NCI-H510A treated with DMSO at 0.1 percent for 48 hours (cell line): ENCODE measurements at places on chromosomes 5 and 9.

DNA sequence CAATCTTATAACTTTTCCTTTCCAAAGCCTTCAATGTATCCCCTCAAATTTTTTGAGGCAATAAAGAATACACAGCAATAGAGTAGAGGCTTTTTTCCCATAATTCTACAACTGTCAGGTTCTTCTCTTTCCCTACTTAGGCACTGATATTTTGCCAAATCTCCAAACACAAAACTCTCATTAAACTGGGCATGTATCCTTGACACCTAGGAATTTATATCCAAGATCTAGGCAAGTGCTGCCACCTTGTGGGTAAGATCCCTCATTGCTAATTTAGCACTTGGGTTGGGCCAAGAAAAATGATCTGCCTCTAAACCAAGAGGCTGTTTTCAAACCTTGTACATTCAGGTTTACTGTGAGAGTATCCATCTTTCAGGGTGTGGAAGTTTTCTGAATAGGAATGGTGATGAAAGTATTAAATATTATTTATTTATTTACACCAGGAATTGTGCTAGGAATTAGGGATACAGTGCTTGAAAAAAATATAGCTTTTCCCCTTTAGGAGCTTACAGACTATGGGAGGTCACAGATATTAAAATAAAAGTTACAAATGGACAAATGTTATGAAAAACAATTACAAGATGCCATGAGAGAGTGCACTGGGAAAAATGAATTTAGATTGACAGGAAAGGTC, 17.6 kb downstream of the TSTD2 start:
- DNase-seq, result peak; percentile 45

- no peak for DNase-seq
These were observed 50.7 kb upstream of the SHB start for GRCh38 chr9:38119560-38120236.

DNA sequence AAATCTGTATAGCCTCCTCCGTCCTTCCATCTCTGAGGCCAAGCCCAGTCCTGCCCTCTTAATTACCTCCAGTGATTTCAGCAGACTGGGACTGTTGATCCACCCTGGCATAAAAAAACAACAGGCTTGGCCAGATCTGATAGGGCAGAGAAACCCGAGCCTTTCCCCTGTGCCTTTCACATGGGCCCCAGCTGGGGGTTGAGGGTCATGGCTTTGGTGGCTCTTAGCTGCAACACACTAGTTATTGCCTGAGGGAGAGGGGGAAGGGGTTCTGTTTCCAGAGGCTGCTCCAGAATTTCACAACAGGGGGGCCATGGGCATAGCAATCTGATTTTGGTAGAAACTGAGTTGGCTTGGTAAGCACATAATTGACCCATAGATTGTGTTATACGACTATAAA, 21.2 kb upstream of the PANK3 start:
- DNase-seq, result no peak

GRCh38 chr9:128494108-128494745, 10.3 kb upstream of the GLE1 start:
- peak; percentile 56 for DNase-seq

DNA sequence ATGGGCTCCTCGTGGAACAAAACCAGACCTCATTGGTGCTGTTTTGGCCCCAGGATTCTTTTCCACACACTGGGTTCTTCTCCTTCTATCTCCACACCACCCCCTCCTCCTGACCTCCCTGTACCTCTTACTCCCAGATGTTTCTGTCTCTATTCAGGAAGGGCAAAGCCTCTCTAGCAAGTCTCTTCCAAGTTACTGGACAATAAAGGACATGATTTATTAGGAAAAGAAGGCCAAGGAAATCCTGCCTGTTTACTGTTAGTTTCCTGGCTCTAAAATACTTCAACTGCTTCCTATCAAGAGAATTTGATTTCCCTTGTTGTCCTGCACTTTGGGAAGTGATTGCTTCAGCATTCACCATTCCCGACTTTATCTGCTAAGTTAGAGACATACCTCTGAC, 262.0 kb downstream of the SAXO1 start:
- DNase-seq, result no peak

GRCh38 chr9:117706421-117707116, 2.4 kb downstream of the TLR4 start:
- DNase-seq, result no peak

- peak; percentile 9 for DNase-seq
These were observed 481 bp downstream of the MRPL36 start for GRCh38 chr5:1799110-1799601.

GRCh38 chr5:59246882-59247281, 646.6 kb downstream of the PDE4D start:
- DNase-seq, result no peak

GRCh38 chr9:99114846-99115500, 10.1 kb downstream of the TGFBR1 start:
- DNase-seq, result no peak
